ENCODE measurements at places on chromosomes 11 and 22.

- DNase-seq, result no peak
These were observed 2.2 kb downstream of the TCIRG1 start for GRCh38 chr11:68040957-68041591.

GRCh38 chr11:38282718-38283117 lies 1684.7 kb upstream of the RAG2 start:
- no peak for DNase-seq

DNA sequence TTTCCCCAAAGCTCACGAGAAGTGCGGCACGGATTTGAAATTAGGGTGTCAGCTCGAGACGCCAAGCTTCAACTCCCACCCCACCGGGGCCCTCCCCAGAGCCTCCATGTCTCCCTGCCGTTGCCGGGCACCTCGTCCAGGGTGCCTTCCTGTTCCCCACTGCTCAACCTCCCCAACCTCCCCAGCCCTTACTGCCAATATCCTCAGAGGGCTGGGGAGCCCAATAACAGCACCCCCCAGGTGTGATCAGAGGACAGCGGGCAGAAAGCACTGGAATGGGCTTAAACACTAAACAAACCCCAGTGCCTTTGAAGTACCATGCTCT lies 1336.4 kb downstream of the TBC1D22A start:
- DNase-seq, result no peak

DNA sequence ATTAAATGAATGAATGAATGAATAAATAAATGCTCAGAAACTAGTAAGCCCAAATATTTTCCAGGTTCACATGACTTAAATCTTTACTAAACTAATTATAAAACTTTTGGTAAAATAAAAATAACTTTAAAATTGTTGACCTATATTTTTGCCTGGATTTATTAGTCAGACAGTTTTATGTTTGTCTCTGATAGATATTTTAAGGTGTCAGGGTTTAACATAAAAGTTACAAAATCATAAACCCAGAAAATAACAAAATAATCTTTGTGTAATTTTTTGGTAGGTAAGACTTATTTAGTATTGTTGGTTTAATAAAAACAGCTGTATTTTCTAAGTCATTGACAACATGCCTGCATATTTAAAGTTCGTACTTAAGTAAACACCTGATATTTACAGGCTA lies 27.4 kb upstream of the HEPHL1 start:
- no peak for DNase-seq

GRCh38 chr11:97445561-97445960 lies 1055.7 kb downstream of the JRKL start:
- no peak for DNase-seq

GRCh38 chr22:32693102-32693501 lies 108.4 kb upstream of the TIMP3 start:
- no peak for DNase-seq

- no peak for DNase-seq
These were observed 39.8 kb upstream of the CARS1 start for GRCh38 chr11:3096909-3097530.

DNA sequence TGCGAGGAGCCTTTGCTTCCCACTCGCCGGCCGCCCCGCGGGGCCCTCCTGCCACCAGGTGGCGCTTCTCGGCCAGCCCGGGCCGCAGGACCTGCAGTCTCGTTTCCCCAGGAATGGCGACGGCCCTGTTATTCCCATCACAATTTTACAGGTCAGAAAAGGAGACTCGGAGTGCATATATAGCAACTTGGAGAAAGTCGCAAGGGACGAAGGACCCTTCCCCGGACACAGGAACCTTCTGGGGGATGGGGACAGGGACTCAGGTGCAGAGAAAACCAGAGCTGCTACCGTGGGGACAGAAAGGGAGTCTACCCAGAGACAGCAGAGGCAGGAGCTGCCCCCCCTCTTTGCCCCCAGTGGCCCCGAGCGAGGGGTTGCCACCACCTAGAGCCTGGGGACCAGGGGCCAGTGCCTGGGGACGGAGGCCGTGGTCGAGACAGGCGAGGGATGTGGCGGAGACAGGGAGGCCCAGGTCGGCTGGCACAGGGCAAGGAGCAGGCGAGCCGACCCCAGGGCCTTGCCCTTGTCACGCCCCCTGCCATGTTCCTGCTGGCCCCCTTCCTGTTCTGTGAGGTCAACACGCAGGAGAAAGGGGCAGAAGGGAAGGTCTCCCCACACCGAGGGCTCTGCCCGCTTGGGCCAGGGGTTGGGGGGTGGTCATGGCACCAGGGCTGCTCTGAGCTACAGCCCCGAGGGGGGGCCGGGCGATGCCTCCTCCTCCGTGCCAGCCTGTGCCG lies 3.5 kb upstream of the KRTAP5-6 start:
- DNase-seq, result peak; percentile 51

- DNase-seq, result no peak
These were observed 13.9 kb upstream of the B3GAT1 start for GRCh38 chr11:134425816-134426536.

DNA sequence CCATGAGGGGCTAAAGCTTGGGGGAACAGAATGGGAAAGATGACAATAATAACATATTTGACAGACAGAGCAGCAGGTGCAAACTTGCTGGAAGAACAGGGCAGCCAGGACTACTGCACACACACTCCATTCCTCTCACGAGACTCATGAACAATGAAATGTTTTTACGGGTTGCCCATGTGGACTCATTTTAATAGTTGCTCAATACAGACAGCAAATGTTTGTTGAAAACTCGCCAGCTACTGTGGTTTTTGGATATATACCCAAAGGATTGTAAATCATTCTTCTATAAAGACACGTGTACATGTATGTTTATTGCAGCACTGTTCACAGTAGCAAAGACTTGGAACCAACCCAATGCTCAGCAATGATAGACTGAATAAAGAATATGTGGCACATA lies 10.3 kb downstream of the SYT13 start:
- DNase-seq, result no peak

DNA sequence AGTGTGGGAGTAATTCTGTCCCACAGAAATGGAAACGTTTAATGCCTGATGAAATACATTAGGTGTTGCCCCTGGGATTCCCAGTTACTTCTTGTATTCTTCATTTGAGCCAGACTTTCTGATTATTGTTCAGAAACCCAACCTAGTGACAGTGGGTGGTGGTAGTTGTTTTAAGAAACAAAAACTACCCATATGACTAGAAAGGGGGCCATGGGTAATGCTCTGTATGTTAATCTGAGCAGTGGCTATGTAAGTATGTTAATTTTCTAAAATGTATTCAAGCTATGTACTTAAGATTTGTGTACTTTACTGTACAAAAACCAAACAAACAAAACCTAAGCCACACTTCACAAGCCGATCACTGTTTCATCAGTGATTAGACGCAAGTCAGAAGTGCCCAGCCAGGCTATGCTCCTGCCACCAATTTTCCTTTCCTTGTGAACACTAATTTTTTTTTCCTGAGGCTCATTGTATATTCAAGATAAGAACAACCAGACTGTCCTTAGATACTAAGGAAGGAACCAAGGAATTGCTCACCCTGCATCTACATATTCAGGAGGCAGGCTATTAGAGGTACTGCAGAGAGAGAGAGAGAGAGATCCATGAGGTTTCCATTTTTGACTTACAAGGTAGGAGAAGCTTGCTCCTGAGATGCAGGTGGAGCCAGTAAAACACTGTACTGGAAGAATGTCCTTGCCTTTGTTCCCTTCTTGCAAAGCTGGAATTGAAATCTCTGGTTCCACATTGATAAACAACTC lies 122.7 kb downstream of the DBX1 start:
- no peak for DNase-seq

- peak; percentile 87 for DNase-seq
These were observed 95.2 kb upstream of the TP53I11 start for GRCh38 chr11:45045683-45046471.

DNA sequence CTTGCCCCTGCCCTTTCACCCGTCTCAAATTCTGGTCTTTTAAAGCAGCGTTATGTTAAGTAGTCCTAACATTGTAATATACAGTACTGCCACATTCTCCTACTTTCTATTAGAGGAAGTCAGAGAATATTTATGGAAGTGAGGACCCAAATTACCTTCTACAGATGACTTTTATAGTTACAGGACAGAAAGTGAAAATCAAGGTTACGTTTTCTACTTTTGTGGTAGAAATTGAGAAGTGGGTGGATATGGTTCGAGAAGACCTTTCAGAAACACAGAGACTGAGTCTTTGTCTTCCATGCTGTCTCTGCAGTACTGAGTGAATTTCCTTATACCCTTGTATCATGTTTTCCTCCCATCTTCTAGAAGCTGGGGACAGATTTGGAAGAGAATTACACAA lies 17.1 kb downstream of the SC5D start:
- no peak for DNase-seq

GRCh38 chr11:111088847-111089355 lies 156.6 kb upstream of the POU2AF2 start:
- no peak for DNase-seq

DNA sequence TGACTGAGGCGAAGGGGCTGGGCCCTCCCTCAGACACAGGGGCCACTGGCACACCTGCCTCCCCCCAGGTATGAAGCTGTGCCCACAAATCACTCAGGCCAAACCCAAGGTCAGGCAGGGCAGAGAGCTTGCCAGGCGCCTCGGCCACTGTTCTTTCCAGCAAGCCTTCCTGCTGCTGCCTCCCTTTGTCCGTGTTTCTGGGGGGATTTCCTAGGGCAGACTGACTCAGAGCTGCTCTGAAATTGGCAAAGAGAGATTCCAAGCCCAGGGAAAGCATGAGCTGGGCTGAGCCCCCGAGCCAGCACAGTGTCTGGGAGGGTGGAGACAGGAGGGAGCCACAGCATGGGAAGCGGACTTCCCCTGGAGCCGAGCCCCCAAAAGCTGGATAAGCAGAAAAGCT lies 33.2 kb downstream of the PPP2R1B start:
- DNase-seq, result no peak

GRCh38 chr11:107504981-107505380 lies 47.4 kb upstream of the CWF19L2 start:
- no peak for DNase-seq

- no peak for DNase-seq
These were observed 41.1 kb downstream of the BMAL1 start for GRCh38 chr11:13318498-13319295.

GRCh38 chr11:64878223-64878493 lies 263 bp downstream of the EHD1 start:
- no peak for DNase-seq

DNA sequence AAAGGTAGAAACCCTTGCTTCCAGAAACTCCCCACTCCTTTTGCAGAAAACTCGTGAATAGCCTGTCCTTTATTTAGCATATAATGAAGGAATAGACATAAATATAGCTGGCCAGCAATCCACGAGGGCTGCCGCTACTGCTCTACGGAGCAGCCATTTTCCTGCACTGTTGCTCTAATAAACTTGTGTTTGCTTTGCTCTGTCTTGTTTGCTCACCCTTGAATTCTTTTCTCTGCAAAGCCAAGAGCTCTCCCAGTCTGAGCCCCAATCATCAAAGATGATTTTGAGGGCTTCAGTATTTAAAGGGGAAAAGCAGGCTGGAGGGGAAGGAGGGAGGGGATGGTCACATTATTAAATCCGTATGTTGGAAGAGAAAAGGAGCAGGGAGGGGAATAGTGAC lies 16.6 kb upstream of the CHKA start:
- no peak for DNase-seq

GRCh38 chr11:87397011-87397865 lies 359.5 kb downstream of the TMEM135 start:
- DNase-seq, result peak; percentile 50

- no peak for DNase-seq
These were observed 25.0 kb downstream of the YAP1 start for GRCh38 chr11:102135256-102135655.

- no peak for DNase-seq
These were observed 84.4 kb downstream of the RPL27A start for GRCh38 chr11:8766988-8767374.

DNA sequence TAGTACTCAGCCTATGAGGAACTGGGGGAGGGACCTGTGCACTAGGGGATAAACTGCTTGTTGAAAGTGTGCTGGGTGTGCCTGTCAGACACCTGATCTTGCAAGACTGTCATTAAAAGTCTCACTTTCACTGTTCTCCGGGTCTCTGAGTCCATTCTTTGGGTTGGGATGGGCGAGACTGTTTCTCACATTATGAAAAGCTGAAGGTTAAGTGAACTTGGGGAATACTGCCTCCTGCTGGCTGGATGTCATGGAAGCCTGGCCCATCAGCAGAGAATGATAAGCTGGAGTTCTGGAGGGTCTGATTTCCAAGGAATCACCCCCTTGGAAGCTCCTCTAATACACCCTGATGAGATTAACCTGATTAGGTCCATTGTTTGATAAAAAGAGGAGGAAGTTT lies 9.0 kb upstream of the VPREB1 start:
- peak; percentile 48 for DNase-seq

DNA sequence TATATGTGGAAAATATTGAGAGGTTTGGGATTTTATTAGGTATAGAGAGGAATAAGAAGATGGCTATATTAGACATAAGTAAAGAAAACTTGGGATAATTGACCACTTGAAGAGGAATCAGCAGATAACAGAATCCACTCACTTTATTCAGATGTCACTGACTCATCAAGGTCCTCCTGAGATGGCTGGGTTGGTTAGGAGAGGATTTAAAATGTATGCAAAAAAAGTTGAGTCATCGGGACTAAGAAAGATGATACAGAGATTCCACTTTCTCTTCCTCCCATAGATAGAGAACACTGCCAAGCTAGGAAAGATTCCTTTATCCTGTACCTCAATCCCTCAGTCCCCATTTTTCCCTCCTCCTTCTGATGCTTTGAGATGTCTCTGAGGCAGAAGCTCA lies at the start of gene OR6A2:
OR6A2 (minus strand) TSS at position 288 of the 400 bp plus-strand sequence. CDS start 3,981 bp downstream, outside the sequence.
- no peak for DNase-seq

DNA sequence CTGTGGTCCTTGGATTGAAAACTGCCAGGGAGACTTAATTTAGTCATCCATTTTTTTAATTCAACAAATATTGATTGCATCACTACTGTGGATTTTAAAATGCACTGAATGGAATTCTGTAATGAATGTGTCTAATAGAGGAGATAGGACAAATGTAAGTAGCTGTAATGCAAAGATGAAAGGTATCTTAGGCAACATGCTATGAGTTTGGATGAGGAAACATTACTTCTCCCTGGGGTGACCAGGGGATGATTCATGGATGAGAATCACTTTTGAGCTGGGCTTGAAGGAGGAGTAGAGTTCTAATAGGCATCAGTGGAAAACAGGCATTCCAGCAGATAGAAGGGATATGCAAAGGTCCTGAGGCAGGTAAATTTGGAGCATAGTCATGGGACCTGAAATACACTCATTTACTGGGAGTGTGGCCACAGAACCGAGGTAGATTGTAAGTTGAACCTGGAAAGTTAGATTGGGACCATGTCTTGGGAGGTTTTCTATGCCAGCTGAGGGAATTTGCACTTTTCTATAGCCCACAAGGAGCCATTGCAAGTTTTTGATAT lies 43.4 kb downstream of the PKNOX2 start:
- no peak for DNase-seq

Measured in inflammatory macrophage (primary cell).